Calu3 (cell line): ENCODE measurements at places on chromosomes 7 and 10. TPM values are rescaled to one million over a fixed set of nuclear protein-coding genes. Genes with fewer than 3 reads are reported as not detected.

The ARMC3 gene
- total RNA-seq, result 0.97 and 1.9 TPM in 2 replicates

DNA sequence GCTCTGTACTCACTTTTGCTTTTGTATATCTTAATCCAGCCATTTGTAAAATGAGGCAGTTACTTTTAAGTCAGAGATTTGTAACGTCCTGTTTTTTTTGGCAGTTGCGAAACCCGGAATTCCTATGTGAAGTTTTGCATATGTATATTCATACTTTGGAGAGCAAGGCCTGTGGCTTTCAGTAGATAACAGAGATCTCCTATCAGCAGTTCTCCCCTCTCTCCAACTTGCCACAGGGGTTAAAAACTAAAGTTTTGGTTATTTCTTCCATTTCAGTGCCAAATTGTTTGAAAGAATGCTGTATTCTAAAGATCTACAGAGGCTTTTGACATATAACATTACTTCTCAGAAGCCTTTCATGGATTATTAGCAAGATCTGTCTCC, 102.4 kb downstream of the EXOC4 start:
- no peak for DNase-seq

- no peak for DNase-seq
Observed at GRCh38 chr7:134962270-134962780, 24.0 kb upstream of the AGBL3 start.

The STEAP4 gene
- total RNA-seq, result 7.4 and 11.3 TPM in 2 replicates

The PNLIP gene
- not detected in 2 replicates for total RNA-seq

DNA sequence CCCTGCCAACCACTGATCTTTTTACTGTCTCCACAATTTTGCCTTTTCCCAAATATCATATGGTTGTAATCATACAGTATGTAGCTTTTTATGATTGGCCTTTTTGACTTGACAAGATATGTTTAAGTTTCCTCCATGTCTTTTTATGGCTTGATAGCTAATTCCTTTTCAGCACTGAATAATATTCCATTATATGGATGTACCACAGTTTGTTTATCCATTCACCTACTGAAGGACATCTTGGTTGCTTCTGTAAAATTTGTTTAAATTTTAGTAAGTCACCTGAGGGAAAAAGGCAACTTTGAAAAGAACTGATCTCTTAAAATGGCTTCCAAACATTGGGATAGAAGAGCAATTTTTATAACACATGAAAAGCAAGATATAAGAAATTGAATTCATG, 43.5 kb downstream of the ATRNL1 start:
- no peak for DNase-seq

- no peak for DNase-seq
Observed at GRCh38 chr7:2659556-2660358, 28.0 kb downstream of the TTYH3 start.
